Activated naive CD8-positive, alpha-beta T cell treated with anti-CD3 and anti-CD28 coated beads, Interleukin-2, amount 10 ng/mL, durations not matched to agents 7 days and 5 days (primary cell): ENCODE measurements at places on chromosomes 5 and 9. TPM values are rescaled to one million over a fixed set of nuclear protein-coding genes. Genes with fewer than 3 reads are reported as not detected.

Gene C1QTNF2
- total RNA-seq = not detected

Gene GABRA6
- total RNA-seq = not detected

Gene FAM120A
- 116 TPM for total RNA-seq

Gene SLC36A3
- not detected for total RNA-seq

Gene NEUROG1
- not detected for total RNA-seq

Gene PCSK5
- total RNA-seq = 7.1 TPM

Gene INSL4
- not detected for total RNA-seq

Gene SLC6A3
- total RNA-seq = 0.08 TPM

Gene COL23A1
- total RNA-seq = 0.83 TPM

Gene ZNF189
- total RNA-seq = 16.0 TPM

Gene FRRS1L
- total RNA-seq = not detected

Gene APBA1
- total RNA-seq = 0.11 TPM

Gene OR1Q1
- total RNA-seq = not detected

- H3K27me3 ChIP-seq = no peaks in the 10 kb centered on the region
- H3K4me1 ChIP-seq = no peaks in the 10 kb centered on the region
- no peak overlapping the region for H3K27ac ChIP-seq
- H3K4me3 ChIP-seq = no peak overlapping the region
- no peaks in the 10 kb centered on the region for H3K36me3 ChIP-seq
Measured at GRCh38 chr9:82588301-82589180, 474.4 kb downstream of the RASEF start.

GRCh38 chr9:92661127-92661526 is 8.8 kb downstream of the IPPK start:
- no peaks in the 10 kb centered on the region for H3K27me3 ChIP-seq
- DNase-seq = no peak
- no peak overlapping the region for H3K4me3 ChIP-seq

DNA sequence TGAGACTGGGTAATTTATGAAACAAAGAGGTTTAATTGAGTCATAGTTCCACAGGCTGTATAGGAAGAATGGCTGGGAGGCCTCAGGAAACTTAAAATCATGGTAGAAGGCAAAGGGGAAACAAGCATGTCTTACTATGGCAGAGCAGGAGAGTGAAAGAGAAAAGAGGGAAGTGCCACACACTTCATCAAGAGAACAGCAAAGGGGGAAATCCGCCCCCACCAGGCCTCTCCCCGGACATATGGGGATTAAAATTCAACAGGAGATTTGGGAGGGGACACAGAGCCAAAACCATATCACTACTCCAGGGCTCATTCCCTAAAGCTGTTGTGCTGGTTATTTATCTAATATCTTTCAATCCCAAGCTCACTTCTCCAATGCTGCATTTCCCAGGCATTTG is 50.2 kb upstream of the NR3C1 start:
- no peak for DNase-seq
- H3K4me1 ChIP-seq = no peaks in the 10 kb centered on the region
- no peaks in the 10 kb centered on the region for H3K36me3 ChIP-seq

DNA sequence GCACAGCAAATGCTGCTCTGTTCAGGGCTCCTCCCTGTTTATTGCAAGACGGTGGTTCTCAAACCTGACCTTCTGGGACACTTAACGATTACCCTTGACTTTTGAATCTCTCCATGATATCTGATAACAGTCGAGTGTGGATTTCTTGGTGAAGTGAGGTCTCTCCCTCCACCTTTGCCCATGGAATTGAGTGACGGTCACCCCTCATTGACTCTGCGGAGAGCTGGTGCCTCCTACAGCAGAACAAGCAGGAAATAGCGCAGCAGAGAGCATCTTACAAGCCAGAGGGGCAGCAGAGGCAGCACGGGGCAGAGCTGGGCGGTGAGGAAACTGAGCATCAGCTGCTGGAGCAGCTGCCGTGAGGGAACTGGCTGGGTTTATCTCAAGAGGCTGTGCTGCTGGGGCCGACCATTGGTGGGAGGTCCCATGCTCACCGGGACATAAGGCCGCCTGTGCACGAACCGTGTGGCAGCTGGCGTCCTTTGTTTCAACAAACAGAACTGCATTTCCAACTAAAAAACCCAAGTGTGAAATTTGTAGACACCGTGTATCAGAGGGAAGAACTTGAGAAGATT is 189.8 kb downstream of the MTRR start:
- H3K36me3 ChIP-seq = no peaks in the 10 kb centered on the region
- no peaks in the 10 kb centered on the region for H3K27me3 ChIP-seq
- no peaks in the 10 kb centered on the region for H3K4me1 ChIP-seq

GRCh38 chr5:50969151-50970031 is 303.0 kb downstream of the PARP8 start:
- H3K4me1 ChIP-seq = peaks cover 37% of the 10 kb centered on the region
- peaks cover 82% of the 10 kb centered on the region for H3K27me3 ChIP-seq
- no peak overlapping the region for H3K27ac ChIP-seq
- DNase-seq = no peak
- H3K4me3 ChIP-seq = peak overlapping the region; percentile 83
- H3K36me3 ChIP-seq = no peaks in the 10 kb centered on the region

DNA sequence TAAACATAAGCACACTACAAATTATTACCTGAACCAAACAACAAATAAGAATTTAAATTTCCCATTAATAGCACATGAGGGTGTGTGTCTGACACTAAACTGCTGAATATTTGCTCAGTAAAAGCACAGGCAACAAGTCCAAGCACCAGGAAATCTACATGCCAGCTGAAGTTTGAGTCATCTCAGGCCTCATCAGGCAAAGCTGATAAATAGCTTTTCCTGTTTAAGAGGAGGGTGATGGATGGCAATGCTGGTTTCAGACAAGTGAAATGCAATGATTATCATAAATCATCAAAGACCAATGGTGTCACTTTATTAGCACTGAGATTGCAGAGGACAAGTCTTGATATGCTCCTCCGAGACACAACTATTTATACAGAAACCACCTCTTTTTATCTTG is 1668.0 kb upstream of the C9orf72 start:
- H3K36me3 ChIP-seq = no peaks in the 10 kb centered on the region
- no peaks in the 10 kb centered on the region for H3K4me1 ChIP-seq
- H3K4me3 ChIP-seq = no peak overlapping the region
- no peak overlapping the region for H3K27ac ChIP-seq
- no peaks in the 10 kb centered on the region for H3K27me3 ChIP-seq

DNA sequence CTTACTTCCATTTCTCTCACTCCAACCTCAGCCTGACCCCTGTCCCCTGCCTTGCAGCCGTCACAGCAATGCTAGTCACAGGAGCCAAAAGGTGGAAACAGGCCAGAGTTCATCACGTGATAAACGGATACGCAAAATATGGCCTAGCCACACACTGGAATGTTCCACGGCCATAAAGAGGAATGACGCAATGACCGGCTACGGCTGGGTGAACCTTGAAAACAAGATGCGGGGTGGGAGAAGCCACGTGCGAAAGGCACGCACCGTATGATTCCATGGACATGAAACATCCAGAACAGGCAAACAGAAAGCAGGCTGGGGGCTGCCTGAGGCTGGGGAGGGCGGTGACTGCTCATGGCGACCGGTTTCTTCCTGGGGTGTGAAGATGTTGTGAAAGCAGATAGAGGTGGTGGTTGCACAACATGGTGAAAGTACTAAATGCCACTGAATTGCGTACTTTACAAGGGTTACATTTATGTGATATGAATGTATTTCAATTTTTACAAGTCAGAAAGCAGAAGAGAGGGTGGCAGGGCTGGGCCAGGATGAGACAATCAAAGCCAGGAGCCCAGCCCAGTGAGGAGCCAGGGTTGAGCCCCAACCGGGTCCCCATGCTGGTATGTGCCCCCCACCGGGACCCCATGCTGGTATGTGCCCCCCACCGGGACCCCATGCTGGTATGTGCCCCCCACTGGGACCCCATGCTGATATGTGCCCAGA is 117.8 kb upstream of the SARDH start:
- no peak for DNase-seq
- H3K27ac ChIP-seq = no peak overlapping the region
- H3K27me3 ChIP-seq = no peaks in the 10 kb centered on the region
- H3K4me3 ChIP-seq = no peak overlapping the region
- H3K36me3 ChIP-seq = no peaks in the 10 kb centered on the region

DNA sequence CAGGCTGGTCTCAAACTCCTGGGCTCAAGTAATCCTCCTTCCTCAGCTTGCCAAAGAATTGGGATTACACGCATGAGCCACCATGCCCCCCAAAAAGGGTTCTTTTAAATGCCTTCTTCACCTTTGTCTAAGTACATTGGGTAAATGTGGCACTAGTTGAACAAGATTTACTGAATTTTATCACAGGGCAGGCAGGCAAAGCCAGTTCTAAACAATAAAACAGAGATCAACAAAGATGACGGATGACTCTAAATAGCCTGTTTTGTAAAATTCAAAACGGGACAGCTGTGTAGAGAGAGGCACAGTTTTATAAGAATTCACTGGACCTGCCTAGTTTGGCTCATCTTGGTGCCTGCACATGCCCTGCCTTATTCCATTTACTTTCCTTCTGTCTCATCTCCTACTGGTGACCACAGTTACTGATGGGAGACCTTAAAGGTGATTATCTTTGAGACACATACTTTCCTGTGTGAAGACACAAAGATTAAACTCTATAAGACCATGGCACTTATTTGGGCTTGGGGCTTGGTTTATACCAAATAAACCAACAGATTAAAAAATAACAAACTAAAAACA is 149.6 kb upstream of the DMRT1 start:
- H3K4me3 ChIP-seq = no peak overlapping the region
- peaks cover 5% of the 10 kb centered on the region for H3K27me3 ChIP-seq
- H3K36me3 ChIP-seq = no peaks in the 10 kb centered on the region
- peaks cover 13% of the 10 kb centered on the region for H3K4me1 ChIP-seq

DNA sequence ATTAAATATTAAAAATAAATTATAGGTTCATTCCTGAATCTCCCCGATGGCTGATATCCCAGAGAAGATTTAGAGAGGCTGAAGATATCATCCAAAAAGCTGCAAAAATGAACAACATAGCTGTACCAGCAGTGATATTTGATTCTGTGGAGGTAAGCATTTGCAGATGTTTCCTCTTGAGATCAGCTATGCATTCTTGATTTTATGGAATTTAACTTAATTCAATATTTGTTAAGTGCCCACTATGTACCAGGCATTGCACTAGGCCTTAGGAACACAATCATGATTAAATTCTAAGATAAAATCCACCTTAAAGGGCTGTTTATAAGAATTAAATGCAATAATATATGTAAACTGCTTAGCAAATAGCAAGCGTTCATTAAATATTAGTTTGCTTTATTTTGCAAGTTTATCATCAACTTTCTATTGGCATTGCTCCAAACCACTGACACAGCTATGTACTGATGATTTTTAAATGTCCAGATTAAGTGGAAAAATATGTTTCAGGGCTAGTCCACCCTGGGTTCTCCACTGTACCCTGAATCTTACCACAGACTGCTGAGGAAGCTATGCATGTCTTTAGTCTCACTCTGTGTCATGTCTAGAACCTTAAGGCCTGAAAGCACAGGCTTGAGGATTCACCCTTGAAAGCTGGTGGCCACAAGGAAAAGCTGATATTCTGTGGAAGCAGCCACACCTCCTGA is 33.2 kb downstream of the SLC22A4 start:
- no peak for DNase-seq
- H3K4me3 ChIP-seq = no peak overlapping the region
- no peaks in the 10 kb centered on the region for H3K27me3 ChIP-seq

DNA sequence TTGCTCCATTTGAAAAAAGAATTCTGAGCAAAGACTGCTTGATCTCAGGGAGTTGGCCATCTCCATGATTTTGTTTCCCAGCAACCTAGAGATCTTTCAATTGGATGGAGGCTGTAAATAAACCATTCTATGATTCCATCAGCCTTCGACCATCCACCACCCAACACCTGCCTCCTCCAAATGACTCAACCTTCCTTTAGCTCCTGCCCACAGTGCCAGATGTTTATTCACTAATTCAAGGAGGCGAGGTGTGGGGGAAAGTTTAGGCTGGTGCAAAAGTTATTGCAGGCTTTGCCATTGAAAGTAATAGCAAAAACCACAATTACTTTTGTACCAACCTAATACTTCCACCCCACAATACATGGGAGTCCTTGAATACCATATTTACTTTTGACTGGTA is 327.5 kb downstream of the CAAP1 start:
- no peak for DNase-seq
- H3K36me3 ChIP-seq = no peaks in the 10 kb centered on the region
- H3K27me3 ChIP-seq = no peaks in the 10 kb centered on the region
- H3K4me3 ChIP-seq = no peak overlapping the region
- H3K4me1 ChIP-seq = no peaks in the 10 kb centered on the region

GRCh38 chr9:98821831-98822230 is 14.4 kb downstream of the GALNT12 start:
- no peak for DNase-seq
- peaks cover 13% of the 10 kb centered on the region for H3K36me3 ChIP-seq
- H3K4me1 ChIP-seq = peaks cover 9% of the 10 kb centered on the region
- H3K4me3 ChIP-seq = no peak overlapping the region
- H3K27ac ChIP-seq = no peak overlapping the region

DNA sequence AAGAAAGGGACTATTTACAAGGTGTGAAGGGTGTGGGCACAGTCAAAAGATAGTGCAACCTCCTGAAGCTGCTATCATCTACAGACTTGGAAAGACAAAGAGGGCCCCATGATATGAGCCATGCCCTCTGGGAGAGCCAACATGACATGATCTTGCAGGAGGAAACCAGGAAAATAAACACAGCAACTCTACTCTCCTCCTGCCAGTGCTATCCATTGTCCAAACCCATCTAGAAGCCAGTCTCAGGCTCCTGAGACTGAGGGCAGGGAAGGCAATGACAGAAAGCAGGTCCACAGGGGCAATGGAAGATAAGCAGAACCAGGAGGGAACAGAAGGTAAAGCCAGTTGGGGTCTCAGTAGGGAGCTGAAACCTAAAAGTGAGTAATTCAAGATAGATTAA is 37.1 kb downstream of the PLPP1 start:
- DNase-seq = no peak
- H3K4me3 ChIP-seq = no peak overlapping the region
- peaks cover 18% of the 10 kb centered on the region for H3K36me3 ChIP-seq

- no peaks in the 10 kb centered on the region for H3K36me3 ChIP-seq
- no peak overlapping the region for H3K4me3 ChIP-seq
- no peak overlapping the region for H3K27ac ChIP-seq
- no peak for DNase-seq
- H3K4me1 ChIP-seq = peaks cover 4% of the 10 kb centered on the region
- peaks cover 21% of the 10 kb centered on the region for H3K27me3 ChIP-seq
Measured at GRCh38 chr5:149583394-149583793, 2.1 kb downstream of the ARHGEF37 start.

GRCh38 chr5:126271141-126271540 is 152.1 kb upstream of the GRAMD2B start:
- H3K36me3 ChIP-seq = no peaks in the 10 kb centered on the region
- H3K27ac ChIP-seq = no peak overlapping the region
- no peaks in the 10 kb centered on the region for H3K4me1 ChIP-seq
- no peaks in the 10 kb centered on the region for H3K27me3 ChIP-seq

GRCh38 chr9:71830929-71831328 is 62.6 kb upstream of the CEMIP2 start:
- H3K27me3 ChIP-seq = peaks cover 7% of the 10 kb centered on the region
- DNase-seq = no peak
- no peak overlapping the region for H3K4me3 ChIP-seq
- peaks cover 2% of the 10 kb centered on the region for H3K4me1 ChIP-seq

GRCh38 chr5:149181732-149182131 is 40.4 kb downstream of the ABLIM3 start:
- no peak overlapping the region for H3K27ac ChIP-seq
- no peaks in the 10 kb centered on the region for H3K36me3 ChIP-seq
- no peak overlapping the region for H3K4me3 ChIP-seq
- H3K27me3 ChIP-seq = peaks cover 27% of the 10 kb centered on the region
- DNase-seq = no peak
- no peaks in the 10 kb centered on the region for H3K4me1 ChIP-seq

GRCh38 chr5:143176048-143176447 is 227.4 kb downstream of the NR3C1 start:
- H3K36me3 ChIP-seq = peaks cover 17% of the 10 kb centered on the region
- peaks cover 2% of the 10 kb centered on the region for H3K4me1 ChIP-seq
- no peaks in the 10 kb centered on the region for H3K27me3 ChIP-seq

GRCh38 chr9:71308454-71308853 is 187.0 kb upstream of the TRPM3 start:
- H3K36me3 ChIP-seq = no peaks in the 10 kb centered on the region
- H3K4me3 ChIP-seq = no peak overlapping the region
- no peaks in the 10 kb centered on the region for H3K4me1 ChIP-seq
- no peak overlapping the region for H3K27ac ChIP-seq
